ENCODE measurements at places on chromosomes 3 and 15. TPM values are rescaled to one million over a fixed set of nuclear protein-coding genes. Genes with fewer than 3 reads are reported as not detected.

DNA sequence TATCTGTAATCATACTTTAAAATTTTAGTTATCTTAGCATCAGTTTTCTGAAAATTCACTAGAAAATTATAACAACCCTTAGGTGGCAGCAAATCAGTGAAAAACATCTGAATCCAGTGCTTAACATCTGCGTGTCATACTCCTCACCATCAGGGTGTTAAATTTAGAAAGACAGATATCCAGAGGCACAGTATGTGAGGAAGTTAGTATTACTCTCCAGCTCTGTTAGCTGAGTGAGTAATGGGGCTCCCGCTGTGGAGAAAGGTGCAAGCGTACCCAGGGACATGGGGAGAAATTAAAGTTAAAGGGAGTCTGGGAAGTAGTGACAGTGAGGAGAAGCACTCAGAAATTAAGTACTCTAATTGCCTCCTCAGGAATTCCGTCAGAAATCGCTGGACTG is 50.9 kb downstream of the CEP63 start:
- no peaks in the 10 kb centered on the region for H3K4me1 ChIP-seq
- no peaks in the 10 kb centered on the region for H3K27me3 ChIP-seq

GRCh38 chr3:171566803-171567422 is 106.7 kb upstream of the TNIK start:
- DNase-seq, result no peak
- no peak overlapping the region for H3K27ac ChIP-seq
- no peaks in the 10 kb centered on the region for H3K27me3 ChIP-seq

The ARGFX gene
- not detected for total RNA-seq

DNA sequence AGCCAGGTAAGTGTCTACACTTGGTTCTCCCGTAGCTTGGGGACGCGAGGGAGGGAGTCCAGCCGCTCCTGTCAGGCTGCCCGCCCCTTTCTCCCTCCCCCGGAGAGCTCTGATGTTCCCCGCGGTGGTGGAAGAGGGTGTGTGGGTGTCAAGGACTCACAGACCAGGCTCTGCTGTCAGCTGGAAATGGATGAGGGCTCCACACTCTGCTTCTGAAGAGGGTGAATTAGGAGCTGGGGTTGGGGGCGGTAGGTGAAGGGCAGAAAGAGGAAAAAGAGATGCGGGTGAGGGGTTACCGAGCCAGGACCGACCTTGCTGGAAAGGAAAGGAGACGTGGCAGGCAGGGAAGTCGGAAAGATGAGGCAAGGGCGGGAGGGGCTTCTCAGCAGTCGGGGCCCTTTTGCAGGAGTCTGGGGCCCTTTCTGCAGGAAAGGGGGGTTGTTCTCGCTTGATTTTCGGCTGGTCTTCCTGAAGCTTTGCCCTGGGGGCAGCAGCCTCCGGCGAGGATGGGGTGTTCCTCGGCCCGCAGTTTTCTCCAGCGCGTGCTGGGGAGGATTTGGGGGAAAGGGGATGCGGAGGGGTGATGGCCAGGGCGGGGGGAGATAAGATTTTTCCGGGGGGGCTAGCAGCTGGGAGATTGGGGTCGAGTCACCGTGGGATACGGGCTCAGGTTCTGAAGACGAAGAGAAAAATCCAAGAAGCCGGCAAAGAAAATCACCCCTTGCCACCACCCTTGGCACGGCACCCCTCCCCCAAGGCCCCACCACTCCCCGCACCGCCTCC is 602 bp upstream of the BAHD1 start:
- peaks cover 44% of the 10 kb centered on the region for H3K4me1 ChIP-seq
- H3K36me3 ChIP-seq, result no peaks in the 10 kb centered on the region
- H3K27me3 ChIP-seq, result peaks cover 10% of the 10 kb centered on the region
- peak overlapping the region; percentile 16 for H3K27ac ChIP-seq
- peak overlapping the region; percentile 58 for H3K4me3 ChIP-seq
- DNase-seq, result no peak

- no peaks in the 10 kb centered on the region for H3K27me3 ChIP-seq
- H3K36me3 ChIP-seq, result no peaks in the 10 kb centered on the region
- no peak overlapping the region for H3K27ac ChIP-seq
- DNase-seq, result no peak
- peaks cover 23% of the 10 kb centered on the region for H3K4me1 ChIP-seq
Observed at GRCh38 chr15:94610069-94610468, 378.7 kb downstream of the MCTP2 start.

The IFT57 gene
- 20.4 TPM for total RNA-seq

- no peaks in the 10 kb centered on the region for H3K27me3 ChIP-seq
- H3K4me3 ChIP-seq, result no peak overlapping the region
- no peaks in the 10 kb centered on the region for H3K4me1 ChIP-seq
- H3K27ac ChIP-seq, result no peak overlapping the region
- H3K36me3 ChIP-seq, result no peaks in the 10 kb centered on the region
Observed at GRCh38 chr3:56269755-56270535, 198.3 kb downstream of the ERC2 start.

DNA sequence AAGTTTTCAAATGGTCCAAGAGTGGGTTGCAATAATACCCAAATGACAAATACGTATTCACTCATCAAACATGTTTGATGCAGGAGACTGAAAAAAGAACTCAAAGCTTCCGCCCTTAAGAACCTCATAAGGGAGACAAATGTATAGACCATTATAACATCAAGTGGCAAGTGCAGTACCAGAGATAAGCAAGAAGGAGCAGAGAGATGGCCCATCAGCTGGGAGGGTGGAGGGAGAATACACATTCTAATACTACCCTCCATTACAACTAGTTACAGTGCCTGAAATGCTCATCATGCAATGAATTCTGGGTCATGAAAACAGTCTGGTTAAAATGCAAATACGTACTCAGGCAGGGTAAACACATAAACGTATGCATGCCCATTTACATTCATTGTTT is 304.0 kb downstream of the SHQ1 start:
- no peak for DNase-seq
- no peaks in the 10 kb centered on the region for H3K36me3 ChIP-seq
- peaks cover 5% of the 10 kb centered on the region for H3K4me1 ChIP-seq
- no peak overlapping the region for H3K27ac ChIP-seq

All from heart right ventricle (tissue), 16 donors.